SK-MEL-5 (cell line): ENCODE measurements at places on chromosomes 12 and 14. TPM values are rescaled to one million over a fixed set of nuclear protein-coding genes. Genes with fewer than 3 reads are reported as not detected.

The RAPGEF3 gene
- 1.1 and 1.3 TPM in 2 replicates for total RNA-seq

The DAO gene
- not detected in 2 replicates for total RNA-seq

The ANKS1B gene
- 15.1 TPM in 2 replicates for total RNA-seq

DNA sequence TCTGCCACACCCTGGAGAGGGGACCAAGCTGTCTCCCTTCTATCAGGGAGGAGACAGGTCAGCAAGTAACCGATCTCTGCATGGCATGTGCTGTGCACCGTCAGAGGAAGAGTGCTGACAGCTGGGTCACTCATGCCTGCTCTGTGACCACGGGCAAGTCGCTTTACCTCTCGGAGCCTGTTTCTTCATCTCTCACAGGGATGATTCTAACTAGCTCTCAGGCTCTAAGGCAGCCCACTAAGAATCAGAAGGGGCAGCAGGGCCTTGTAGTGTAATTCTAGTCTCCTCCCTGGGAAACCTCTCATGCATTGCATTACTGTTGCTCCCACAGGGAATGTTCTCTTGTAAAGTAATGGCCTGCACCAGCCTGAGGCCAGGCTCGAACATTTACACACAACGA, 11.9 kb downstream of the CD9 start:
- no peak for DNase-seq

DNA sequence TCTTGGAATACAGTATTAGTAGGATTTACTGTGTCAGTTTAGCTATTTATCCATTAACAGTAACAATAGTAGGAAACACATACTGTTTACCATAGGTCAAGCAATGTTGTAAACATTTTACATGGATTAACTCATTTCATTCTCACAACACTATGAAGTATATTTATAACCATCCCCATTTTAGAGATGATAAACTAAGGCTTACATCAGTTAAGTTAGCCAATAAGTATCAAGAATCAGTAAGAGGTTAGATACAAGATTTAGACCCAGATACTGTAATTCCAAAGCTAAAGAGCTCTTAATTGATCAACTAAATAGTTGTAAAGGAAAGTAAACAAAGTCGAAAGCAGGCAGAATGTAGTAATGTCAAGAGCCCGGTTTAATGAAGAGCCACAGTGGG, 1.1 kb downstream of the SYNJ2BP start:
- no peak for DNase-seq

DNA sequence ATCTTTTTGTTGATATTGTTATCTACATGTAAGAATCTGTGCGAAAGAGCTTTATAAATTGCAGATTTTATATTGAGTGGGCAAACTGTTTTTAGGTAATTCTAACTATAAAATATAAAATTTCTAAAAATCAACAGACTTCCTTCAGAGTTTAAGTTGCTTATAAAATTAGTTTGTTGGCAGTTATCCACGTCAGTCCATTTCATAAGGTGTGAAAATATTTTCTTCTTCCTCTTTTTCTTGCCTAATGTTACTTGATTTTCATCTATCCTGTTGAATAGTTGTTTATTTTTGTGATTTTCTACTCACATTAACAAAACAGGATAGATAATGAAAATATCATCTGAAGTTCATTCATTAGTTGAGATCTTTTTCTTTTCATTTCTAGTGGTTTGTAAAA, 58.0 kb downstream of the RASSF8 start:
- DNase-seq = no peak

DNA sequence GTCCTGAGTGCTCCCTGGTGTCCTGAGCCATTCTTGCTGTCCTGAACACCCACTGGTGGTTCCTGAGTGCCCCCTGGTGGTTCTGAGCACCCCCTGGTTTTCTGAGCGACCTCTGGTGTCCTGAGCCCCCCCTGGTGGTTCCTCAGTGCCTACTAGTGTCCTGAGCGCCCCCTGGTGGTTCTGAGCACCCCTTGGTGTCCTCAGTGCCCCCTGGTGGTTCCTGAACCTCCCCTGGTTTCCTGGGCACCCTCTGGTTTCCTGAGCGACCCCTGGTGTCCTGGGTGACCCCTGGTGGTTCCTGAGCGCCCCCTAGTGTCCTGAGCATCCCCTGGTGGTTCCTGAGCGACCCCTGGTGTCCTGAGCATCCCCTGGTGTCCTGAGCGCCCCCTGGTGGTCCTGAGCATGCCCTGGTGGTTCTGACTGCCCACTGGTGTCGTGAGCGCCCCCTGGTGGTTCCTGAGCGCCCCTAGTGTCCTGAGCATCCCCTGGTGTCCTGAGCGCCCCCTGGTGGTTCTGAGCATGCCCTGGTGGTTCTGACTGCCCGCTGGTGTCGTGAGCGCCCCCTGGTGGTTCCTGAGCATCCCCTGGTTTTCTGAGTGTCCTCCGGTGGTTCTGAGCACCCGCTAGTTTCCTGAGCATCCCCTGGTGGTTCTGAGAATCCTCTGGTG, 473.1 kb downstream of the TMEM121 start:
- peak; percentile 70 for DNase-seq

DNA sequence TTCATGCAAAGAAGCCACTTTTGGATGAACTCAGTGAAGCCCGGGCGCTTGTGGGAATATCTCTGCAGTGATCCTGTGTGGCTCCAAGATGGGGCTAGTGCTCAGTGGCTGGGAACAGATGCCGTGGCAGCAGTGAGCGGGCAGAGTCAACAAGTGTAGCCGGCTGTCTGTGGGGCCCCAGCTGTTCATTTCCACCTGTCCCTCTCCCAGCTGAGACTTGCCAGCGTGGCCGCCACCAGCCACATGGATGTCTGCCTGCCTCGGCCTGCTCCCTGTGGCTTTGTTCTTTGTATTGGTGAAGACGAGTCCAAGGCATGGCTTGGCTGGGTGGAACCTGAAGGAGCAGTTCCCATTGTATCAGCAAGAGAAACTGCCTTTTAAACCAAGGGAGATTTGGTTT, 77.3 kb downstream of the NOS1 start:
- no peak for DNase-seq

DNA sequence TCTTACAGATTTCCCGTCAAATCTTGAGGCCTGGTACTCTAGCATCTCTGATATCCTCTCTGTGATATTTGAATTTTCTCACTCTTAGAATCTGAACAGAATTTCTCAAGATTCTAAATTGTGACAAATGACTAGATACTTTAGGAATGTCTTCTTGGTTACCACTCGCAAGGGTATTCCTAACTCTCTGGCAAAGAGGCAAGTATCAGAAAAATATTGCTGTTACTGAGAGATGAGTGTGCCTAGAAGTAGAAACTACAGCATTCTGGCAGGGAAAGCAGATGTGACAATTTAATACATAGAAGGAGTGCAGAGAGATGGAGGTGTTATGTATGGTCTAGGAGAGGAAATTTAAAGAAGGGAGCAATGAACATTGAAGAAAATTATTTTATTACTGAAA, 467.8 kb downstream of the LRIG3 start:
- DNase-seq = no peak
